ENCODE measurements at places on chromosomes 7 and 10.

DNA sequence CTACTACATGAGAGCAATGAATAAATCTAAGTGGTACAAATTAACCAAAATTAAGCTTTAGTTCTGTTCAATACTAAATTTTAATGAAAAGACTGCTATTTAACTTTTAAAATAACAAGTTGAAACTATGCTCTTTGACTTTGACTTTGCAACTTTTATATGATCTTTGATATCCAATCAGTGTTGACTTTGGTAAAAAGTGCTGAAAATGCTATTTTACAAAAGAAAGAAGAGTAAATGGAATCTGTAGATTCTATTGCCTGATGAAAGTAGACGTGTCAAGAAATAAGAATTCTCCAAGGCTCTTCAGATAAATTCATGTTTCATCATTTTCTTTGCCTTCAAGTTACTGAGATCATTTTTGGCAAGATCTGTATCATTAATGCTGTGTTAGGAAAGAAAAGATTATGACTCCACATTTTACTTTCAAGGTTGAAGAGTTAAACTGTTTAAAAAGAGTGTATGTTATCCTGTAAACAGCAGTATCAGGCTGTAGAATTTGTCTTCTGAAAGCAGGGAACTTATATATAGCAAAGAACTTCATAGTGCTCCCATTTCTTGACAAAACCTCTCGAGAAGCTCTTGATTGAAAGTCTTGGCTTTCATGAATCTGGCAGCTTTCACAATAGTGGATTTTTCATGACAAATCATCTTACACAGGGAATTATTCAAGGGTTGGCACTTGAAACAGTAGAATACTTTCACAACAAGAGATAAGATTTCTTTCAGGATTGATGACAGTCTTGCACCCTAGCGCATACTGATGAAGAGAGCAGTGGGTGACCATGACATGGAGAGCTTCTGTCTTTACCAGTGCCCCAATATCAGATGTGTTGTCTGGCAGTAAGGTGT, 72.1 kb downstream of the PTEN start:
- DNase-seq = no peak

GRCh38 chr10:33743429-33743857, 409.0 kb upstream of the NRP1 start:
- no peak for DNase-seq

- no peak for DNase-seq
These were observed 65.1 kb upstream of the NEBL start for GRCh38 chr10:20962165-20962564.

DNA sequence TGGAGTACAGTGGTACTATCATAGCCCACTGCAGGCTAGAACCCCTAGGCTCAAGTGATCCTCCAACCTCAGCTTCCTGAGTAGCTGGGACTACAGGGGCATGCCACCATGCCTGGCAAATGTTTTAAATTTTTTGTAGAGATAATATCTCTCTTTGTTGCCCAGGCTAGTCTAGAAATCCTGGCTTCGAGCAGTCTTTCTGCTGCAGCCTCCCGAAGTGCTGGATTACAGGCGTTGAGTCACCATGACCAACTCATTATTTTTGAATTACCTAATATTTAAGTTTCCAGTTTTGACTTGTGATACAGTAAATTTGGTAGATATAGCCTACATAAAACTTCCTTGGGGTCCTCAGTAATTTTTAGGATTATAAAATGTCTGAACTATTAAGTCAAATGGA, 74.1 kb downstream of the RUNDC3B start:
- DNase-seq = no peak

DNA sequence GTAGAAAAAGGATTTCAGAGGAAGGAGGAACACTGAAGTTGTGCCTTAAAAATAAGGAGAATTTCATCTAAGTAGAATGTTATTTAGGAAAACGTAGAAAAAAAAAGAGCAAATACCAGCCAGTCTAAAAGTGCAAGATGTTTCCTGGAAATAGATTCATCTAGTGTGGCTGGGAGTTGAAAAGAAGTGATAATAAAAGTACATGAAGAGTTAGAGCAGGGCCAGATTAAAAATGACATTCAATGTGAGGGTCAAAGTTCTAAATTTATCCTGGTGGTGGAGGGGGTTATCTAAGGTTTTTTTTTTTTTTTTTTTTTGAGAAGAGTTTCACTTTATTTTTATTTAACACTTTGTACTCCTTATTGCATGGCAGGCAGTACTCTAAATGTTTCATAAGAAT, 289.3 kb downstream of the MDFIC start:
- DNase-seq = no peak

DNA sequence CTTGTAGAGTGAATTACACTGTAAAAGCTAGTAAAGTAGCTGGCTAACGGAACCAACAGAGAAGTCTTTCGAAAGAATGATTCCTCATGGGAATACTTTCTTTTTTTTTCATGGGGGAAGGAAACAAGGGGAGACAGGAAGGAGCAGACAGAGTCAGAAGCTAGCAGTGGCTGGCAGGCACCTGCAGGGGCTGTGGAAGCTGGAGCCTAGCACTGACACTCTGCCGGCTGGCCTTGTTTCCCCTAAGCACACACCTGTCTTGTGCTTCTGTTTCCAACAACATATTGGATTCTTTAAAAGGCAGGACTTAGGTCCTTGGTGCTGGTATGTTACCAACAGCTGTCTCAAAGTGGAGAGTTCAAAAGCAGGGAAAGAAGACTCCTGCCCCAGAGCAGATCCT, 24.7 kb downstream of the NOD1 start:
- DNase-seq = no peak

DNA sequence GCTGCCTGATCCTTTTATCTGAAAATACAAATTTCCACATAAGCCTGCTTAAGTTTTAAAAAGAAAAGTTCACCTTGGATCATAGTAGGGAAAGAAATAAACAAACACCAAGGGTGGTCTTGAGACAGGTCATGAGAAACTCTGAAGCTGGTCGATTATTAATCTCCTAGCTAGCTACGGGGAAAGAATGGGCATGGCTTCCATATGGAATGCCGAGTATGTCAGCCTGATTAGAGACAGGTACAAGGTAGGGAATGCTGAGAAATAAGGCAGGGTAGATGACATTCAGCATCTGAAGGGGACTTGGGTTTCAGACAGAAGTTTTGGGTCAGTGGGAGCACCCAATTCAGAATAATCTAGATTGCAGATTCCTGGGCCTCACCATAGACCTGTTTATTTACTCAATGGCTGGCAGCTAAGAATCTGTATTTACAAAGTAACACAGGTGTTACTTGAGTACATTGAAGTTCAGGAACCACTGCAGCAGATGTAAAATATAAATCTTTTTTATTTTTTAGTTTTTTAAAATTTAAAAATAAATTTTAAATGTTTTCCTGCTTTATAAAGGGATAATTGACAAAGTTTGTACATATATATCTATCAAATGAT, 49.0 kb downstream of the SCIN start:
- no peak for DNase-seq

DNA sequence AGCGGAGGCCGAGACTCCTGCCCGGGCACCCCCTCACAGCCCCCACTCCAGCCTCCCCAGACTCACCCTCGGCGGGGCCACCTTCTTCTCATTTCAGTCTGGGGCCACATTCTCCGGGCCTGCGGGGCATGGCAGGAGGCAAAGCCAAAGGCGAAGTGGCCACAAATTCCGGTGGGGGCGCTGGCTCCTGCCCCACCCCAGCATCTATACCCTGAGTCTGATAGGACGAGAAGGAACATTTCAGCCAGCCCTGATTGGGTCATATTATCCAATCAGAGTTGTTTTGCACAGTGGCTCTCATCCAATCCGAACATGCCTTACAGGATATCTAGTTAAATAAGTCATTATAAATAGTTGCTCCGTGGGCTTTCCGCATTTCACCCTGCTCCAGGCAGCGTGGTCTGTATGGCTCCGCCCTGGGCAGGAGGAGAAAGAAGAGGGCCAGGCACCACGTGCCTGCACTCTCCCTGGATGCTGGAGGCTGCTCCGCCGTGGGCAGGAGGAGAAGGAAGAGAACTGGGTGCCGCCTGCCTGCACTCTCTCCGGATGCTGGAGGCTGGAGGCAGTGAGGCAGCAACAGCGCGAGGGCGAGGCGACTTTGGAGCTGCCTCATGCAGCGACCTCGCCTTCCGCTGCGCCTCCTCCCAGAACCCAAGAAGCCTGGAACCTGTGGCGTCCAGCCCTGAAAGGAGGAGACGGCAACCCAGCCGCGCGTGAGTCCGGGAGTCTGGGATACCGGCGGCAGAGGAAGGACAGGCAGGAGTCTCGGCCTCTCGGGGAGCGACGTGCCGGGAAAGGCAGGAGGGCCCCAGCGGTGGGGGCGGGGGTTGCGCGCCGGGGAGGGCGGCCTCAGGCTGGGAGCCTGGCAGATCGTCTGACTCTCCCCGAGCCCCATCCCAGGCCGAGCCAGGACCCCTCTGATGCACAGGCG, 162.9 kb downstream of the ZNF33B start:
- peak; percentile 49 for DNase-seq

DNA sequence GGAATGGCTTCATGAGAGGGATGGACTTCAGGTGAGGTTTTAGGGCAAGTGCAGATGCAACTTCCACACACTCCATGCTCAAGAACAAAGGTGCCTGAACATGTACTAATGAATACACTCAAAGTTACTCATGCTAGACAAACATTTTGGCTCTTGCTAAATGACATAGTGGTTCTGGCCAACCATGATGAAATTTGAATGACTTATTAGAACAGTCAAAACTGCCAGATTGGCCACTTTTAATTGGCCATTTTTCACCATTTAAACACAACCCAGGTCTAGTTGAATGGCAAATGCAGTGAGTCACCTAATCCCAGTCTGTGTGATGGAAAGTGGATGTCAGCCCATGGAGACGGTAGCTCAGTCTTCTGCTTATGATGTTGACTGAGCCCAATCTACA, 4.9 kb upstream of the PTPRN2 start:
- no peak for DNase-seq

DNA sequence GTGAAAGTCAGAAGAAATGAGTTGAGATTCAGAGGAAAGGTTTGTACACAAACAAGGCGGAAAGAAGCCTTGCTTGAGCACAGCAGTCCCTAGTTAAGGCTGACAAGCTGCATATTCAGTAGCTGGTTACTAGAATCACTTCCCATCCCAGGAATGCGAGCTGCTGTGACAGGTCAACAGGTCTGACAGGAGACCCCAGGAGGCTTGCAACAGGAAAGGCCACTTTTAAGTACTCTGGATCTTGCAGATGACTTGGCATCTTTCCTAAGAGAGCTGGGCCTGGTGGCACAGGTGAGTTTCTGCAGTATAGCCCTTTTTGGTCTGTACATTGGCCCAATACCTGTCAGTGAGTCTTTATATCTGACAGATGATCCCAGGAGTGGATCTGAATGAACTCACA, 35.7 kb upstream of the UNC5B start:
- DNase-seq = no peak

DNA sequence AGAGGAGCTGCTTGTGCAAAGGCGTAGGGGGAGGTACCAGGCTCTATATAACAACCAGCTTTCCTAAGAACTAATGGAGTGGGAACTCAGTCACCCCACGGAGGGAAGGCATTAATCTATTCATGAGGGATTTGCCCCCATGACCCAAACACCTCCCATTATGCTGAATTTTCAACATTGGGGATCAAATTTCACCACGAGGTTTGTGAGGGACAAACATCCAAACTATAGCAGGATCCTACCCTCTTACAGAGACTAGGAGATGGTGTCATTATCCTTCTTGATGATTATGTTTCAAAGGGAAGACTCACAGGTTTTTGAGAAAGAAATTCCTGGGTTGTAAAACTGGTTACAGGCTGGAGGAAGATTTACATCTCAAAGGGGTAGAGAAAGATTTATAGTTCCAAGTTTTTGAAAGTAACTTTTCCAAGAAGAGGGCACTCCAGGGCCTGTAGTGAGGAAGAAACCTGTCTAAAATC, 295.0 kb upstream of the DKK1 start:
- DNase-seq = no peak

GRCh38 chr7:33849004-33849403, 56.3 kb upstream of the BMPER start:
- no peak for DNase-seq

DNA sequence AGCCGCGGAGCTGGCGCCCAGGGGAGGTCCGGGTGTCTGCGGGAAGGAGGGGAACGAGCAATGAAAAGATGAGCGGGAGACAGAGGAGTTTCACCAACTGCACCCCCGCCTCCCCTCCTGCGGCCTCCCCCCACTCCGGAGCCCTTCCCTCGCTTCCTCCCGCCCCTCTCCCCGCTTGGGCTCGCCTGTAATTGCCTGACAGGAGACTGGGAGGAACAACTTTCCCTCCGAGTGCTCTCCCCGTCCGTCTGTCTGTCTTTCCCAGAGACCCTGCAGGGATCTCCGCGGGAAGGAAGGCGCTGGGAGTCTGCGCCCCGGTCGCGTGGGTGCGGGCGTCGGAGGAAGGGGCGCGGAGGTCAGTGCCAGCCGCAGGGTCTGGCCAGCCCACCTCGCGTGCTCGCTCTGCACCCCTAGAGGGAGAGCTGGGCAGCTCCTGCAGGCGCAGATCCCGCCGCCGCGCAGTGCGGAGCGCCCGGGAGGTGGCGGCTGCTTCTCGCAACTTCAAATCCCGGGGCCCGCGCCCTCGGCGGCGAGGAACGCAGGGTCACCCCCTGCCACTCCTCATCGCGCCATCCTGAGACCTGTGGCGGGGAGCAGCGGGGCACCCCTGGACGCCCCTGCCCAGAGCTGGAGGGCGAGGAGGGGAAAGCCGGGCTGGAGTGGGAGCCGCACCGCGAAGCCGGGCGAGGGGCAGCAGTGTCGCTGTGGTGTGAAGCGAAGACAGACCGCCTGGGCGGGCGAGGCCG, 511 bp upstream of the NRP1 start:
- no peak for DNase-seq

DNA sequence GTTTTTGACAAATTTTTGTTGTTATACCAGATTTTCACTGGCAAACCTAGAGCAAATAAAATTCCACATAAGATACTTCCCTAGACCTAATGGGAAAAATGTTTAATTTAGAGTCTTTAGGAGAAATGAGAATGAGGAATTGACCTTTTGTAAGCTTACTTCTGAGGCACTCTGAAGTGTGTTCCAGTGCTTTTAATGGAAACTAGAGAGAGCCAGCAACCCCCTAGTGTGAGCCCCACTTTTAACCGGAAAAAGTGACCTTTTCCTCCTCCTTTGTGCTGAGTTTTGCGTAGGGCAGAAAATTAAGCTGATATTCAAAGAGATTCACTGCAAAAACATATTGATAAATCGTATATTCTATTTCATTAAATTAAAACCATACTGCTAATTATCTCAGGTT, 5.2 kb downstream of the IKZF1 start:
- DNase-seq = no peak

DNA sequence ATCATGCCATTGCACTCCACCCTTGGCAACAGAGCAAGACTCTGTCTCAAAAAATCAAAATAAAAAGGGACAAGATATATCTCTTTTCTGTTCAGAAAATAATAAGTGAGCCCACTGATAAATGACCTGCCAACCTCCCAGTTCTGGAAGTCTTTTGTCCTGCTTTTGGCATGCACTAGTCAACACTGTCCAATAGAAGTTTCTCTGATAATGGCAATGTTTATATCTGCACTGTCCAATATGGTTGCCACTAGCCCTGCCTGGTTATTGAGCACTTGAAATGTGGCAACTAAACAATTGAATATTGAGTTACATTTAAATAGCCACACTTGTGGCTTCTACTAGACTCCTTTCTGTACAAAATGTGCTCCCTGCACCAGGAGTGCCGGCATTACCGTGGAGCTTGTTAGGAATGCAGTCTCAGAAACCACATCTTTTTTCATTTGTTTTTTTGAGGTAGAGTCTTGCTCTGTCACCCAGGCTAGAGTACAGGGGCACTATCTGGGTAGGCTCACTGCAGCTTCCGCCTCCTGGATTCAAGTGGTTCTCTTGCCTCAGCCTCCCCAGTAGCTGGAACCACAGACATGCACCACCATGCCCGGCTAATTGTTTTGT, 229.7 kb downstream of the CACNB2 start:
- DNase-seq = no peak
